ENCODE measurements at places on chromosomes 3 and 15.

- DNase-seq, result no peak
Measured at GRCh38 chr3:23749609-23750008, 56.1 kb upstream of the UBE2E1 start.

DNA sequence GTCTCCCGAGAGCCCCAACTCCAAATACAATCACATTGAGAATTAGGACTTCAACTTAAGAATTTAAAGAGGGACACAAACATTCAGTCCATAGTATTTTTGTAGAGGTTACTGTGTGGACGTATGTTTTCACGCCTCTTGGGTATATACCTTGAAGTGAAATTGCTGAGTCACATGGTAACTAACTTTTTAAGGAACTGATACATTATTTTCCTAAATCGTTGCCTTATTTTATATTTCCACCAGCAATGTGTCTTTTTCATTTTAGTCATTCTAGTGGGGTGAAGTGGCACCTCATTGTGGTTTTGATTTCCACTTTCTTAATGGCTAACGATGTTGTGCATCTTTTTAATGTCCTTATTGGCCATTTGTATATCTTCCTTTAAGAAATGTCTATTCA lies 11.8 kb downstream of the PARP15 start:
- no peak for DNase-seq

GRCh38 chr15:60006203-60006862 lies 2.2 kb downstream of the FOXB1 start:
- peak; percentile 26 for DNase-seq

- DNase-seq, result no peak
Measured at GRCh38 chr3:150300852-150301517, 107.1 kb upstream of the TSC22D2 start.

DNA sequence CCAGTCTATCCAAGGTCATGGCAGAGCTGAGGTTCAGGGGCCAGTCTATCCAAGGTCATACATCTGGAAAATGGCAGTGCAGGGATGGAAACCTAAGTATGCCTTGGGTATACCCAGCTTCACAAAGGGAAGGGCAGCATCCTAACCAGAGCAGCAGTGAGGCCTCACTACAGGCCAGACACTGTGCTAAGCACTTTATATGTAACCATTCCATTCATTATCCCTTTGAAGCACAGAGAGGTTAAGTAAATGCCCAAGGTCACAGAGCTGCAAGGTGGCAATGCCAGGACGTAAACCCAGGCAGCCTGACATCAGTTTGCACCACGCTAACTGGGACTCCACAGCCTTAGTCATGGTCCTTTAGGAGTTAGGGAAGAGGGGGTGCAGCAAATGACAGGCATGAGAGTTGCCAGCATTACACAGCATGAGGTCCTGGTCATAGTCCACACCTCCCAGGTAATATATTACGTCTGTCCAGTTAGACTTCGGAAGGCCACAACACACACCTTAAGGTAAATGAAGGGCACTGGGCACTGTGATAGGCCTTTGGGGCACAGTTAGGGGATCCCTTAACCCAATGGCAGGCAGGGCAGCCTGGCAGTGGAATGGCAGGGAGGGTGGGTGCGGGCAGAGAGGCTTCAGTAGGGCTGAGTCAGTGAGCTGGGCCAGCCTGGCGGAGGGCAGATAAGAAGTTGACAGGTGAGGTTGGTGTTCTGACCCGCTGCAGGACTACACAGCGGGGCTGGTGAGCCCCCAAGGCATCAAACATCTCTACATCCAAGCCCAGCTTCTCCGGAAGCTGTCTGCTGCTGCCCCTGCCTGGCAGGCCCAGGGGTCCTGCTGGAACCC lies 21.1 kb upstream of the CORO2B start:
- DNase-seq, result no peak

- no peak for DNase-seq
Measured at GRCh38 chr15:80596521-80596976, 98.6 kb upstream of the ABHD17C start.

- DNase-seq, result no peak
Measured at GRCh38 chr3:65873028-65873427, 165.7 kb downstream of the MAGI1 start.

DNA sequence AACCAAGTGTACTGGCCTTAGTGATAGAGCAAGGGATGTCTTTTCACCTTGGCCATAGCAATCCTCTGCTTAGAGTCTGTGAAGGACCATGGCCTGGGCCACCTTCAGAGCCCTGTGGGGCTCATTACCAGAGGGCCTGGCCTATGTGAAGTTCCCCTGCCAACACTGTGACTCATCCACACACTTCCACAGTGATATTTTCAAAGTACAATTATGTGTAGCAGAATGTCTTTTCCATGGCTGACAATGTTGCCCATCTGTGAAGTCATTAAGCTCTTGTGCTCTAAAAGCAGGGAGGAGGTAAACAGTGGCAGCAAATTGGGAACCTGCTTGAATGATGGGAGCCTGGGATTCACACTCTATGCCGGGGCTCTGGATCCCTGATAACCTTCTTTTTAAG lies 12.2 kb upstream of the CACNA1D start:
- DNase-seq, result no peak

DNA sequence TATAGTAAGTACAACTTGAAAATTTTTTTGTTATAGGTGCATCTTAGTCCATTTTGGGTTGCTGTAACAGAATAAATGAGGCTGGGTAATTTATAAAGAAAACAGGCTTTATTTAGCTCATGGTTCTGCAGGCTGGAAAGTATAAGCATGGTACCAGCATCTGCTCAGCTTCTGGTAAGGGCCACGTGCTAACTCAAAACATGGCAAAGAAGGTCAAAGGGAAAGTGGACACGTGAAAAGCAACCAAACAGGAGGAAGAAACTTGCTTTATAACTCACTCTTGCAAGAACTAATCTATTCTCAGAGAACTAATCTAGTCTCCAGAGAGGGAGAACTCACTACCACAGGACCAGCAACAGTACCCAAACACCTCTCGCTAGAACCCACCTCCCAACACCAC lies 9.1 kb downstream of the HDGFL3 start:
- no peak for DNase-seq

DNA sequence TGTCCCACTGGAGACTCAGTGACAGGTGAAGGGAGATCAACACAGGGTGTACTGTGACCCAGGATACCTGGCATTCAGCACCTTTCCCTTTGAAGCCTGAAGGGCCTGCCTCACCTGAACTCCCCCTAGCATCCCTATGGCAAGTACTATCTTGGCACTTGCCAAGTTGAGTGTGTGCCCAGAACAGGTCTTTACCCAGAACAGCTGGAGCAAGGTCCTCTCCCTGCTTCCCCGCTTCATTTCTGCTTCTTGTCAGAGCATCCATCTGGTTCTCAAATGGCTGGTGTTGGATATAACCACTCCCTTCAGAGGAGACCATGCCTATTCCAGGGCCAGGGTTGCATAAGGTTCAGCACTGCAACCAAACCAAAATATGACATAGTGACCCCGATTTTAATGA lies 73.0 kb downstream of the FAM43A start:
- DNase-seq, result no peak

GRCh38 chr3:155535098-155535497 lies 209.8 kb downstream of the PLCH1 start:
- no peak for DNase-seq

- DNase-seq, result no peak
Measured at GRCh38 chr3:38108649-38109579, 28.0 kb downstream of the ACAA1 start.

GRCh38 chr3:52313188-52313773 lies 2.8 kb upstream of the DNAH1 start:
- no peak for DNase-seq

DNA sequence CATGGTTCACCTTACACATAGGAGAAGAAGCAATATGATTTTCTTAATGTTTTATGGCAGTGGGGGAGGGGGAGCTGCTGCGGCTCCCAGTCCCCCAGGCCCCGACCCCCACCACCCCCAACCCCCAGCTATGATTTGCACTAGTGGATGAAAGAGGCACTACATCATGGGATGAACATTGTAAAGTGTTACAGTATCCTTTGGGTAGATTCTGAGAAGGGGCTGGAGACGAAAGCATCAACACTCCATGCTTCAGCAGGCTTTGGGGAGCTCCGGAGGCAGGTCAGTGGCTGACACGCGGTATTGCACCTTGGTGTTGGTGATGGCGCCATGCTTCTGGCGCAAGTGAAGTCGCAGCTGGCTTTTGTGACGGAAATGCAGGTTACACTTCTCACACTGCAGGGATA lies 19.9 kb upstream of the RTP2 start:
- no peak for DNase-seq

DNA sequence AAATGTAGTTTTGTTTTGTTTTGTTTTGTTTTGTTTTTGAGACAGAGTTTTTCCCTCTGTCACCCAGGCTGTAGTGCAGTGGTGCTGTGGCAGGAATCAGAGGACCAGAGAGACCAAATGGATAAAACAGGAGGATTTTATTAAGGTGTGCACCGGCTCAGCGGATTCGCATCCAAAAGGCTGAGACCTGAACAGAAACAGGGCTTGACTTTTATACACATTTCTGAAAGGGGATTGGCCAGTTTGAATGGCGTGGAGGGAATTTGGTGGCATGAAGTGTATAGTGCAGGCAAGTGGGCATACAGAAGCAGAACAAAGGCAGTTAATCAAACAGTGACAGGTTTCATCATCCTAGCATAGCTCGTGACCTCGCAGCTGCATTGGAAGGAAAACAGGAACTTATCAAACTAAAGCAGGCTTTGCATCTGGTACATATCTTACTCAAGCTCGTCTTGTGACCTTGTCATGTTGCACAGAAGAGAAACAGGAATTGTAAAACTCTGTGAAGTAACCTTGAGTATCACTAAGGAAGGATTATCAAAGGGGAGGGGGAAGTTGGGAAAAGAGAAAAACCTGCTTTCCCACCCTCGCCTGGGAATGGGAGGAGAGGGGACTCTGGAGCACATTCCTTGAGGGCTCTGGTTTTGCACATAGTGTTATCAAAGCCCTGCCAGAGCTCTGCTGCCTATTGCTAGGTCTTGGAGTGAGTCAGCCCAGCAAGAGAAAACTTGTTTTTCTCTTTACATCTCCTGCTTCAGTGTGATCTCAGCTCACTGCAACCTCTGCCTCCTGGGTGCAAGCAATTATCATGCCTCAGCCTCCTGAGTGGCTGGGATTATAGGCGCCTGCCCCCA lies 38.5 kb downstream of the C3orf62 start:
- DNase-seq, result peak; percentile 87

DNA sequence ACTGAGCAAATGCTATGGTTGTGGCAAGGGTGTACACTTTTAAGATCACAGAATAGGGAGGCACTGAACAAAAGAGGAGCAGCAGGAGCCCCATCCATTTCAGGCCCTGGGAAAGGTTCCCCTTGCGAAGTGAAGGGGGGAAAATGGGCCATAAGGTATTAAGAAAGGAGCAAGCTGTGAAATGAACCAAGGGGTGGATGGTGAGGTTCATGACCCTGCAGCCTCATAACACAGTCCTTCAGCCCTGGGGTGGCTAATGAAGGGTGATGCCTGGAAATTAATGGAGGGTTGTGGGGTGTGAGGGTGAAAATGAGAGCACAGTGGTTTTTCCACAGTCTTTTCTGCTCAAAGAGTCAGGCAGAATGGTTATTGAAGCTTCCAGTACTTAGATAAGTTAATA lies 150.1 kb downstream of the PDZRN3 start:
- DNase-seq, result no peak

- peak; percentile 81 for DNase-seq
Measured at GRCh38 chr3:27312044-27312668, 57.0 kb downstream of the NEK10 start.

- peak; percentile 81 for DNase-seq
Measured at GRCh38 chr3:108223928-108224327, 1.7 kb upstream of the IFT57 start.

DNA sequence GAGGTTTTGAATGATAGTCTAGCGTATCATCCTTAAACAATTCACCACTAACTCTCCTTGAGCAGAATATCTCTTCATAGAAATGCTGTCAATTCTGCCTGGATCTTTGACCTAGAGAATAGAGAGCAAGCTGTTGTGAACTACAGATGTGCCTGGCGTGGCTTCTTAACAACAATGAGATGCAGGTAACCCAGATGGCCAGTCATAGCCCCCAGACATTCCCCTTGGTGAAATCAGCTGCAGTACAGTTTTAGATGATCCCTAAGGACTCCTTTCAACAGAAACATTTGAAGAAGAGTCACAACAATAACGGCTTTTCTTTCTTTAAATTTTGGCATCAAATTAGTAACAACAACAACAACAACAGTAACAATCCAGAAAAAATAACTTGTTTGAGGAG lies 1041.3 kb downstream of the ROBO1 start:
- no peak for DNase-seq

DNA sequence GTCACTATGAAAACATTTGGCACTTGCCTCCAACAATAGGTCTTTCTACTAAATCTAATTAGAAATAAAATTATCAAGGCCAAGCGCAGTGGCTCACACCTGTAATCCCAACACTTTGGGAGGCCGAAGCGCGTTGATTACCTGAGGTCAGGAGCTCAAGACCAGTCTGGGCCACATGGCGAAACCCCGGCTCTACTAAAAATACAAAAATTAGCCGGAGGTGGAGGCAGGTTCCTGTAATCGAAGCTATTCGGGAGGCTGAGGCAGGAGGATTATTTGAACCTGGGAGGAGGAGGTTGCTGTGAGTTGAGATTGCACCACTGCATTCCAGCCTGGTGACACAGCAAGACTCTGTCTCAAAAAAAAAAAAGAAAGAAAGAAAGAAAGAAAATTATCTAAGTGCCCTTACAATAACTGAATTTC lies 1.6 kb upstream of the PLD1 start:
- peak; percentile 87 for DNase-seq

DNA sequence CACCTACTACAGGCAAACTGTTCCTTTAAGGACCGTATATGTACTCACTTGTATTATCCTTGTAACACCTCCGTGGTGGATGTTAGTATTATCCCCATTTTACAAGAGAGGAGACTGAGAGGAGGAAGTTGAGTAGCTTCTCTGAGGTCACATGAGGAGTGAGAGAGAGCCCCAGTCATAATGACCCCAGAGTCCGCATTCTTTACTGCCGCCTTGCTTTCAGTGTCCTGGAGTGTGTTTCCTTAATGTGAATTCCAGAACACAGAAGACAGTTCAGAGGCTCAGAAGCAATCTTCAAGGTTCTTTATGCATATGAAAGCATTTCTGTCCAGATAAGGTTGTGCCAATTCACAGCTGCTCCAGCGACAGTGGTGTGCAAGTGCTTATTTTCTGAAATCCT lies 199.2 kb downstream of the CACNA2D3 start:
- no peak for DNase-seq

DNA sequence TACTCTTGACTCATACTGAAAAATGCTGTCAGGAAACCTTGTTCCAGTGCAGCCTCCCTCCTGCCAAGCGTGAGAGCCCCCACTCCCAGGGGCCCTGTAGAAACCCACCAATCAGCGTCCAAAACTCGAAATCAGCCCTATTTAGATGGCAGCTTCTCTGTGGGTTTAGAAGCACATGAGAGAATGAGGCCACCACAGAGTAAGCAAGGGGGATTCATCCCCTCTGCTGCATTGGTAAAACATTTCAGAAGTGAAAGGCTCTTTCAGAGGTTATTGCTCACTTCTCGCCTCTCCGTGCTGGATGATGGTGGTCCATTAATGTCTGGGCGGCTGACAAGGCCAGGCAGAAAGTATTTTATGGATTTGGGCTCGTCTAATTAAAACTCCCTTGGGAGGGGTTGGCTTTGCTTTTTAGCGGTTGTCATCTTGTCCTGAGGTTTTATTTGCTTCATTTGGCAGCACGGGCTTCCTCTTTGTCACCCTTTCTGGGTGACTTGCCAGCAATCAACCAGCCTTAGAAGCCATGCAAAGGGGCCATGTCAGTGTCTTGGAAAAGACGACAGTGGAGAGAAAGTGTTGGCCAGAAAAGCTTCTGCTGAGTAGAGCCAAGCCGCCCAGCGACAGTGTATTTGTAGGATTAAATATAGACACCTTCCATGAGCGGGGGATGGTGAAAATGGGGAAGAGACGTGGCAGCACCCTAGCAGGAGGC lies 145.5 kb downstream of the ATP10A start:
- peak; percentile 28 for DNase-seq
